ENCODE measurements at places on chromosomes 2 and 18. TPM values are rescaled to one million over a fixed set of nuclear protein-coding genes. Genes with fewer than 3 reads are reported as not detected.
A peak's percentile ranks its signal among the peaks of the same experiment; 100 is the strongest.

DNA sequence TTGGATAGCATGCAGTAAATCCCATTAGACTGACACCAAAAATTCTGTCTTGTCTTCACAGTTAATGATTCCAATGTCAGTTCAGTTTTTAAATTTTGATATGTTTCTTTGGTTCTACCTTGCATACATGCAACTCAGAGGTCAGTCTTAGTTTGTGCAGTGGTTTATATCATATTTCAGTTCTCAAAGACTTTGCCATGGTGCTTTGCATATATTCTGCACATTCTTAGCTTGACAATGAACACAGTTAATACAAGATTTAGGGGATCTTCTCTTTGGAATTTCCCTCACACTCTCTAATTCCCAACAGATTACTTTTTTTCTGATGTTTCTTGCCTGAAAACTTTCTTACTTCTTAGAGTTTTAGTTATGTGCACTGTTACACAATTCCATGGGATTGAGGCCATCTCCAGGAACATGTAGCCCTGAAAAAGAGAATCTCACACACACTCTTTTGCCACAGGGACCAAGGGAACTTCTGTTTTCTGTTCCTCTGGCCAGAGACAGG is 17.3 kb downstream of the NOL4 start:
- DNase-seq = no peak

GRCh38 chr18:65876310-65876709 is 125.5 kb downstream of the CDH7 start:
- no peak for DNase-seq

GRCh38 chr2:96254571-96254970 is 11.2 kb downstream of the TMEM127 start:
- no peak for DNase-seq

DNA sequence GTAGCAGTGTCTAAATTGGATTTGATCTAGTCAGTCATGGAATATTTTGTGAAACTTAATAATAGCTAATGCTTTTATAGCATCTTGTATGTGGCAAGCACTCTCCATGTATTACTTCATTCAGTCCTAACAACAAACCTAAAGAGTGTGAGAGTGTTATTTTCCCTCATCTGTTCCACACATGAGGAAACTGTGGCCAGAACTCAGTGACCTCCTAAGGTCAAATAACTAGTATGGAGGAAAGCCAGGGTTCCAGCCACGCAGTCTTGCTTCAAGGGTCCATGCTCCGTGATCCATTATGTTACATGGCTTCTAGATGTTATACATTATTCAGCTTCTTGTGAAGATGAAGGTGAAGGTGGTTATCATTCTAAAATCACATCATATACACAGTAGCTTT is 45.5 kb downstream of the TWSG1 start:
- no peak for DNase-seq

DNA sequence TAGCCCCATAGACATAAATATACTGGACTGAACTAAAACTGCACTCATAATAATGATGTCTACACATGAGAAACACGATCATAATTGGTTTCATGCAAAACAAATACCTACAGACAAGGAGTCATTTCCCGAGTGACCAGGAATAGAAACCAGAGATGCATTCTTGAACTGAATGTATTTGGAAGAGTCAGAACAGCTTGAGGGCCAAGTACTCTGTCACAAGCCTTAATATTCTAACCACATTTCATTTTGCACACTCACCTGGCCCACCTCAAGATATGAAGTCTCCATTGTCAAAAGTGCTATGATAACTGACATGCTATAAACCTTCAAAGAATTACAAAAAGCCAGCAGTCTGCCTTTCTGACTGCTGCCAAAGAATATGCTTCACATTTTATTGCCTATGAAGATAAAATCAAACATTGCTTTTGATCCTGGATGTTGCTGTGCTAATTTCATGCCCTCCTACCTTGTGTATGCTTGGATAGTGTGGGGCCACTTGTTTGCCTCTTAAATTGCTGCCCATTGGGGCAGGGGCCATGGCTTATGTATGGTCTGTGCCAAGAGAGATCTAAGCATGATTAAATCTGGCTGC is 18.9 kb upstream of the ASAP2 start:
- no peak for DNase-seq

DNA sequence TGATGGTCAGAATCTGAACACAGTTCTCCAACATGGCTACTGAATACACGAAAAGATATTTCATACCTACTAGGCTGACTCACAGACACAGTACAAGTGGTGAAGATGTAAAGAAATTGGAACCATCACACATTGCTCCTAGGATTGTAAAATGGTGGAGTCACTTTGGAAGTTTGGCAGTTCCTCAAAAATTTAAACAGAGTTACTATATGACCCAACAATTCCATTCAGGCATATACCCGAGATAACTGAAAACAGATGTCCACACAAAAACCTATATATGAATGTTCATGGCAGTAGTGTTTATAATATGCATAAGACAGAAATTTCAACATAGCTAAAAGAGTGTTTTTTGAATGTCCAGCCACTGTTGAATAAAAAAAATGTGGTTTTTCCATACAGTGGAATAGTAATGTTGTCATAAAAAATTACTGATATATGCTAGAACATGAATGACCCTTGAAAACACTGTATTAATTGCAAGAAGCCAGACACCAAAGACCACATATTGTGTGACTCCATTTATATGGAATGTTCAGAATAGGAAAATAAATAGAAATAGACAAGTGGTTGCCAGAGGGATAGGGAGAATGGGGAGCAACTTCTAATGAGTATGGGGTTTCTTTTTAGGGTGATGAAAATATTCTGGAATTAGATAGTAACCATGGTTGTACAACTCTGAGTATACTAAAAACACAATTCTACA is 10.1 kb downstream of the RMP24 start:
- DNase-seq = no peak

- no peak for DNase-seq
Observed at GRCh38 chr2:190506666-190507065, 27.9 kb downstream of the NEMP2 start.

DNA sequence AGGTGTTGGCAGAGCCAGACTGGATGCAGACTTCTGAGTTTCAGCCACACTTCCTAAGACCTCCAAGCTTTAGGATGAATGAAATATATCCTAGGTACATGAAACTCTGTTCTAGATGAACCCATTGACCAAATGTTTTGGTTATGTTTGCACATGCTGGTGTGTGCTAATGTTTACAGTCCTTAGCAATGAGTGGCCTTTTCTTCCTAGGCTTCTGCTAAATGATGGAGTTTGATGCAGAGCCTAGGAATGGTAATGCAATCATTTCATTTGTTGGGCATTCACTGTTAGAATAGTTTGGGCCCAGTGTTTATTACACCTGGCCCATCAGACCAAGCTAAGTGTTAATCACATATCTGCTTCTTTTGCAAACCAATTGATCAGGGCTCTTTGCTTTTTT is 464.7 kb downstream of the MEIS1 start:
- DNase-seq = no peak

DNA sequence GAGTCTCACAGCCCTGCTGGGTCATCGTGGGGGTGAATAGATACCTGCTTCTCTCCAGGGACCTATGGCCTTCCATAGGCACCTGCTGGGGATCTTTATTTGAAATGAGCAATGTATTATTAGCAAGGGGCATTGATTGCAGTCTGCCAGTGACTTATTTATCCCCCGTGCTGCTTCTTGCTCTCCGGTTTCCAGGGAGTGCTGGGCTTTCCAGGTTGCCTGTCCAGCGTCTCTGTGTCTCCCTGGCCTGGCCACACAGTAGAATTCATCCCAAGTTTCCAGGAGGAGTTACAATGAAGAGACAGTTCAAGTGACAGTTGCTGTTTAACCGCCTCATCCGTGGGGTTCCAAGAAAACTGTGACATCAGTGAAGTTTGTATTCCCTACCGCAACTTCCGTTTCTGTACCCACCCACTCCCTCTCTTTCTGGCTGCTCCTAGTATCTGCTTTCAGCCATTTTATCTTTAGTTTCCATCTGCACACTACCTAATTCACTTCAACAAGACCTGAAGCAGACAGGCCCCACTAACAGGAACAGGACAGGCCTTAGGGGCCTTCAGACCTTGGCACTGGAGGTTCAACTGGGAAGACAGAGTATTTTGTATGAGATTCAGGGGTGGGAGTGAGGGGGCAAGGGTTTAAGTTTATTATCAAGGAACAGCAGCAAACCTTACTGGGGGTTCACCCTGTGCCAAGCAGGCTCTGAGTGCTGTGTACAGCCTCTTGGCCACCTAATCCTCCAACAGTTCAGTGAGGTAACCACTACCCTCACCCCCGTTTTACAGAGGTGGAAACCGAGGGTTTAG is 134.8 kb downstream of the PRKCE start:
- DNase-seq = no peak

DNA sequence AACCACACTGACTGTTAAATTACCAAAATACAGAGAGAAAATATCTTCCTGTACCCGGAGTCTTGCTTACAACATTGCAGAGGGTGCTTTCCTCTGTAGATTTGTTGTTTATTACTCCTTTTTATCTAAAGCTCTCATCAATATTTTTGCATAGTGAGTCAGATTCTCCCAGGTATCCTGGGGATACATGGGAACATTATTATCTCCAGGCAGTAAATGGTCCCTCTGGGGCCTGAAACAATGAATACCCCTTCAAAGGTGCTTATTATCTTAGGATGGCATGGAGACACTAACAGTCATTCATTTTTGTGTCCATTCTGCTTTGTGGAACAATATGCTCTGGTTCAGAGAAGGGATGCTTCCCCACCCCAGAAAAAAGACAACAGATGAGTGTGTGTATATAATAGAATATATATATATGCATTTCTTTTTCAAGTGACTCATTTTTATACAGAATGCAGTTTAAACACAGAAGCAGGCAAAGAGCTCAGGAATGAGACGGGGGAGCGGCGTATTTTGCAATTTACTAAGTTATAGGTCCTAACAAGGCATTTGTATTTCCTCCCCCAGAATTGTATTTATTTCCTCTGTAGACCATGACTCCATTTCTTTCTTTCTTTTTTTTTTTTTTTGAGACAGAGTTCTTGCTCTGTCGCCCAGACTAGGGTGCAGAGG is 424.8 kb upstream of the ZEB2 start:
- no peak for DNase-seq

DNA sequence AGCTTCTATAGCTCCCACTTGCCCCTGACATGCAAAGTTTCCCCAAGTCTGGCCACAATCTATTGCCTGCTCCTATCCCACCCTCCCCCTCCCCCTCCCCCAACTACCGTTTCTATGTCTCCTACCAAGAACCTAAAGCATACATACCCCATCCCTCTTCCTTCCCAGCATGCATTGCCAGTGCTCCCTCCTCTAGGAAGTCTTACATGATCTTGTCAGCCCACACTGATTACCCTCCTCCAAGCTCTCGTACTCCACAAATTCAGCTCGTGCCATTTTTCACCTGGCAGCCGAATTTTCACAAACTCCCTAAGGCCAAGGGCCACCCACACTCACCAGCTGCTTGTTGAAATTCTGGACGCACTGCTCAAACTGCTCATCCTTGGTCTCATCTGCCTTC is 30.7 kb downstream of the BIN1 start:
- DNase-seq = no peak

DNA sequence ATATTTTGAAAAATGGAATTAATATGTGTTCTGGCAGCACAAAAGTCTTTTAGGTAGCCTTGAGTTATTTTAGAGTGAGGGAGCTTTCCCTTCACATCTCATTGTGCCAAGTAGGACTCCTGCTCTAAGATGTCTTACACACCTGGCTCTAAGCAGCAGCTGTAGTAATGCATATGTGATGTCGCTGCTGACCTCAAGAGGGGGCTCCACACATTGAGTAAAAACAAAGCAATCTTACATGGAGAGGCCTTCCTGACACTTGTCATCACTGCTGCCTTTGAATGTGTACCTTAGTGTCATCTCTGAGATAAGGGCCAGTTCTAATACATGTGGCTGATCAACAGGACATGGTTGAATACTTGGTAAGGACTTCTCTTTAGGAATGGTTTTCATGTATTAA is 75.8 kb downstream of the ACTR3 start:
- no peak for DNase-seq

- DNase-seq = no peak
Observed at GRCh38 chr2:128651000-128651399, 332.3 kb upstream of the HS6ST1 start.

GRCh38 chr2:223442847-223443246 is 159.3 kb downstream of the SCG2 start:
- DNase-seq = no peak

GRCh38 chr2:113233593-113234550 is 44.8 kb downstream of the PAX8 start:
- DNase-seq = no peak

GRCh38 chr2:21270708-21271122 is 146.9 kb downstream of the TDRD15 start:
- peak; percentile 65 for DNase-seq

DNA sequence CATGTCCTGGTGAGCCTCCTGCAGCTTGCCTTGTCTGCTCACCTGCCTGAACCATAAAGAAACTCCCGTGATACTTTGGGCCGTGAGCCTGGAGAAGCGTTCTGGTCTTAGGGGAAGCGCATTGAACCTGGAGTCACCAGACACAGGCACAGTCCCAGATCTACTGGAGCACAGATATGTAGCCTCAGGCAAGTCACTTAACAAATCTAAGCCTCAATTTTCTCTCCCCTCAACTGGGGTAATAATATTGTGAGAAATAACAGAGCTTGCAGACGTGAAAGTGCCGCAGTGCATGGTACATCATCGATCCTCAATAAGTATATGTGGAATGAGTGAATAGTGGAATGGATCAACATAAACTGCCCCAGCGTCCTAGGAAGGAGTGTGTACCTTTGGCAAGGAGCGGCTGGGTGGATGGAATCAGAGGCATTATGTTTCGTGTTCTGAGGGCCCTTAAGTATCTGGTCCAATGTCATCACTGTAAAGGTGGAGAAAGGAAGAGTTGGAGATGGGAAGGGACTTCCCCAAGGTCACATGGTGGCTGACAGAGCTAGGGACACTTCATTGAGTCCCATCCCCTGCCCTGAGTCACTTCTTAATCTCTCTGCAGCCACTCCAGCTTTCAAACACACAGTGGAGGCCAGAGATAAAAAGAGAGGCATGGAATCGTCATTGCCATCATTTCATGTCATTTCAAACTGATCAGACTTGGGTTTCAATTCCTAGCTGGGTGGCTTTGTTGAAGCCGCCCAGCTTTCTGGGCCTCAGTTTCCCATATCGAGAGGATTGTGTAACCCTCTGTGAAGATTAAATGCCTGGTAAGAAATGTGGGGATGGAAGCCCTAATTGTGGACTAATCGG is 172.4 kb downstream of the DDX1 start:
- DNase-seq = no peak

Gene CAPN13
- 6.9 TPM for total RNA-seq

Gene ALPI
- total RNA-seq = not detected

Gene CDH20
- 57.7 TPM for total RNA-seq
